ENCODE measurements at places on chromosomes 1 and 21. TPM values are rescaled to one million over a fixed set of nuclear protein-coding genes. Genes with fewer than 3 reads are reported as not detected.

The CD5L gene
- total RNA-seq: not detected

DNA sequence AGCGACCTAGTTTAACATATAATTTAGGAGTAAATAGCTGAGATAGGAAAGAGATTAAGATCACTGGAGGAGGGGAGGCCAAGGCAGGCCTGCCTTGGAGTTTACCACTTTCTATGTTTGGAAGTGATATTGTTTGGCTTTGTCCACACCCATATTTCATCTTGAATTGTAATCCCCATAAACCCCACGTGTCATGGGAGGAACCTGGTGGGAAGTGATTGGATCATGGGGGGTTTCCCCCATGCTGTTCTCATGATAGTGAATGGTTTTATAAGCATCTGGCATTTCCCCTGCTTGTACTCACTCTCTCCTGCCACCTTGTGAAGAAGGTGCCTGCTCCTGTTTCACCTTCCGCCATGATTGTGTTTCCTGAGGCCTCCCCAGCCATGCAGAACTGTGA lies 58.3 kb upstream of the ARTN start:
- DNase-seq: no peak

GRCh38 chr21:44911384-44912157 lies 9.1 kb downstream of the ITGB2 start:
- peak; percentile 44 for DNase-seq

GRCh38 chr1:235329139-235329902 lies 951 bp downstream of the GGPS1 start:
- DNase-seq: no peak

DNA sequence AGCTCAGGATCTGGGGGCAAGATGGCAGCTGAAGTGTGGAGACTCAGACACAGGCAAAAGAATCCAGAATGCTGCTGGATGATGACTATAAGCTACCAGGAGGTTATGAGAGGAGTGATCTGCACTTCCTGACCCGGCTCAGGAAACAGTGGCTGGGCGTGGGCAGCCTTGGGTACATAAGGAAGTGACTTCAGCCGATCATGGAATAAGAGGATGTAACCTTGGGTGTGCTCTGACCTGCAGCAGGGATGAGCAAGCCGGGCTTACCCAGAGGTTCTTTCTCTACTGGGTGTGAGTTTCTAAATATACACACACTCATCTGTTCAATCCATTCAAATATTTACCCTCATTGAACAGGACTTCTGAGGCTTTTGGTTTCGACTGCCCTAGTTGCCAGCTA lies 62.7 kb downstream of the CD34 start:
- DNase-seq: no peak

DNA sequence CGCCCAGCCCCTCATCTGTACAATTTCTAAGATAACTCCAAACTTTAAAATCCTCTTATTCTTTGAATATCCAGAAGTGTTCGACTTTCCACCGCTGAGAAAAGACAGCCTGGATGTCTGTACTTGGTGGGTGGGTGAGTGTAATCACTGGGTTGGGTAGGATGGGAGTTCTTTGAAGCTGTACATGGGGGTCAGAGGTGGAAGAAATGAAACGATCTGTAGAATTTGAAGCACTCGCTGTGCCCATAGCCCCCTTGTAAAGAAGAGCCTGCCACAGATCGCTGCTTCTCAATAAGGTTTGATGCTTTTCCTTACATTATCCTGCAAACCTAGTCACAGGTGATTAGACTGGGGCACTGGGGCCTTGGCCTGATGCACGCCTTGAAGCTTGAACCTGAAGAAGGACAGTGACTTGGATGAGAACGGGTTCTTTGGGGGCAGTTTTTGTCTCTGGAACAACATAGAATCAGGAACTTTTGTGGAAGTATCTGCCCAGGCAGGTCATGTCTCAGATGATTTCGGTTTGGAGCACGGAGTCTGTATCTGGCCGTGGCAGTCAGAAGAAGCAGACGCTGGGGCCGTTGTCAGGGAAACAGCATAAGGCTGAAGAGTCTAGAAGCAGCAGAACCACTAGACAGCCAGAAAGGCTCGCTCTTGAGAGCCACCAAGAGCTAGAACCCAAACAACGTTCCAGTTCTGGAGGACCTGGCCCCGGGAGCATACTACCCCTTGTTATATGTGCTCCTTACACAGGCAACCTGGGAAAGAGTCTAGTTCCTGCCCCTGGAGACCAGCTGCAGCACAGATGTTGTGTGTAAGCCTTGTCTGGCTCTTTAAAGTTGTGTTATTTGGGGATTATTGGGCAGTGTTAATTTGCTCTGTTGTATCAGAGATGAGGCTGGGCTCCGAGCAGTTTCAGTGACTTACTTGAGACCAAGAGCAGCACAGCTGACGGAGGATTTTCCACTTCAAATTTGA lies 45.1 kb upstream of the SCCPDH start:
- DNase-seq: no peak

- DNase-seq: no peak
Observed at GRCh38 chr1:173478094-173478674, 1.0 kb downstream of the PRDX6 start.

DNA sequence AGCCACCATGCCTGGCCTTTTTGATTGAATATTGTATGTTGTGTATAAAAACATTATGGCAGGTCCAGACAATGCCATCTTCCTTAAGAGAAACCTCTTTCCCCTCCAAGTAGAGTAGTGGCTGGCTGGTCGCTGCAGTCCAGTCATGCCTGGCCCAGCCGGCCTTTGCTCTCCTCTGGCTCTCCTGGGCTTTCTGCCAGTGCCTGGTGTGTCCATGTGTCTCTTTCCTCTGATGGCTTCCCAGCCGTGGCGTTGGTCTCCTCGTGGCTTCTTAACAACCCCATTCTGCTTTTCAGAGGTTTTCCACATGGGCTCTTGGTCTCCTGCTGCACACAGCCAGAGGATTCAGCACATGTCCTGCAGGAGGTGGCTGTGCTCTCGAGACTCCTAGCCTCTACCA lies 58.7 kb downstream of the DIP2A start:
- no peak for DNase-seq

- DNase-seq: no peak
Observed at GRCh38 chr1:182056601-182057366, 4.7 kb downstream of the ZNF648 start.

The FCRL4 gene
- total RNA-seq: not detected

DNA sequence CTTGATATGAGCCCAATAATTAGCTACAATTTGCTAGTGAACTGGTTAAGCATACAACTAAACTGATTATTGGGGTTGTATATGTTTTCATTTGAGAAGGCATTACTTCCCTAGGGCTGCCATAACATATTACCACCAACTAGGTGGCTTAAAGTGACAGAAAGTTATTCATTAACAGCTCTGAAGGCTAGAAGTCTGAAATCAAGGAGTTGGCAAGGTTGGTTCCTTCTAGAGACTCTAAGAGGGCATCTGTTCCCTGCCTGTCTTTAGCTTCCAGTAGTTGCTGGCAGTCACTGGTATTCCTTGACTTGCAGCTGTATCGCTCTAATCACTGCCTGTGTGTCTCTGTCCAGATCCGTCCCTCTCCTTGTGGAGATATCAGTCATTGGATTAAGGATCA lies 86.3 kb downstream of the LHX9 start:
- DNase-seq: no peak
